ENCODE measurements at places on chromosomes 16 and 17. TPM values are rescaled to one million over a fixed set of nuclear protein-coding genes. Genes with fewer than 3 reads are reported as not detected.

GRCh38 chr16:72645538-72645937 is 402.4 kb downstream of the ZFHX3 start:
- H3K27me3 ChIP-seq: no peaks in the 10 kb centered on the region
- H3K4me3 ChIP-seq: no peak overlapping the region
- no peaks in the 10 kb centered on the region for H3K36me3 ChIP-seq
- DNase-seq: no peak

DNA sequence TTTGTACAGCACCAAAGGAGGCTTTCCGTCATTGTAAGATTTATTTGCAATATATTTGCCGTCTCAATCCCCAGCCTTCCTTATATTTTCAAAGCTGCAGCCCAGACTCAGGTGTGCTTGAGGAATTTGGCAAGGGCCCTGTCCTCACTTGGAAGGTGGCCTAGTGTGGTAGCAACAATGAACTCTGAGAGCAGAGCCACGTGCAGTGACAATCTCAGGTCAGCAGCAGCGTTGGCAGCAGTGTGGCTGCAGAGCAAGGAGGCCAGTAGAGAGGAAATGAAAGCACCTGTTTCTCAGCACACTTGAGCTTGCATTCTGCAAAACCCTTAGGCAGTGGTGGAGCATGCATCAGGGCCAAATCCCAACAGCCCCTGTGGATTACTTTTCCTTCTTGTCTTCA is 613.5 kb downstream of the RBFOX1 start:
- no peak overlapping the region for H3K4me3 ChIP-seq
- no peaks in the 10 kb centered on the region for H3K36me3 ChIP-seq
- H3K4me1 ChIP-seq: no peaks in the 10 kb centered on the region
- no peak for DNase-seq
- no peaks in the 10 kb centered on the region for H3K27me3 ChIP-seq
- H3K27ac ChIP-seq: no peak overlapping the region

GRCh38 chr16:67157892-67158635 is 1.6 kb downstream of the TRADD start:
- peaks cover 5% of the 10 kb centered on the region for H3K27me3 ChIP-seq
- peak overlapping the region; percentile 93 for H3K4me3 ChIP-seq
- peaks cover 61% of the 10 kb centered on the region for H3K4me1 ChIP-seq
- H3K27ac ChIP-seq: peak overlapping the region; percentile 95
- no peak for DNase-seq
- H3K36me3 ChIP-seq: peaks cover 14% of the 10 kb centered on the region

- peaks cover 26% of the 10 kb centered on the region for H3K27me3 ChIP-seq
- H3K4me1 ChIP-seq: peaks cover 17% of the 10 kb centered on the region
- H3K36me3 ChIP-seq: no peaks in the 10 kb centered on the region
- no peak for DNase-seq
These were observed 12.3 kb downstream of the MEIOB start for GRCh38 chr16:1859650-1860049.

DNA sequence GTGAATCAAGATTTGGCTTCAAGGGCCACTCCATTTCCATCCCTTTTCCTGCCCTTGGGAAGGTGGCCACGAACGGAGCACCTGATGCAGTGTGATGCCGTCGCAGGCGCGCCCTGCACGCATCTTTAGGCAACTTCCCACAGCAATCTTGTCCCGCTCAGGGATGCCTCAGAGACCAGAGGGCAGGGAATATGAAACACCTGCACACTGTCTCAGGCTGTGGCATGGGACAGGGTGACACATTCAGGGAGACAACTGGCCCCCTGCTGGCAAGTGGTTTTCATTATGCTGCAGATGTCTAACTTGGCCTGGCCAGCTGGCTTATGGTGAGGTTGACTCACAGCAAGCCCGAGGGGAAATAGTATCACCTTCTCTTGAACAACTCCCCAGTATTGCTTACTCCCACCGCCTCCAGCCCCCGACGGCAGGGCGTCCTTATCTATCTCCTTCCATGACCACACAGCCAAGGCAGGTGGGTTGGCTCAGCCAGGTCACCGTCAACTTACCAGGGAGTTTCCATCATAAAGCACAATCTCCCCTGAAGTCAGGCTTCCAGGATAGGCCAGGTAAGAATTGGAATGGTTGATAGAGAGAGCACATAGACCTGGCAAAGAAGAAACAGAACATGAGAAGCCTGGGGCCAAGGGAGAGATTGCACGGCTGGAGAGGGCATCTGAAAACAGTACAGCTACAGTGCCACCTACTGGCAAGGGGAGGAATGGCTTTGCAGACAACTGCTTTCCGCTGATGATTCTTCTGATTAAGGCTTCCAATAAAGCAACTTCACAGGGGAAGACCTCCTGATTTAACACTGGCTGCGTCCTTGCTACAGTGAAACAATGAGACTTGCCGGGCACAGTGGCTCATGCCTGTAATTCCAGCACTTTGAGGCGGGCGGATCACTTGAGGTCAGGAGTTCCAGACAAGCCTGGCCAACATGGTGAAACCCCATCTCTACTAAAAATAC is 21.1 kb downstream of the WIPI1 start:
- H3K27ac ChIP-seq: peak overlapping the region; percentile 79
- peaks cover 9% of the 10 kb centered on the region for H3K36me3 ChIP-seq
- no peaks in the 10 kb centered on the region for H3K27me3 ChIP-seq

GRCh38 chr16:67801883-67802282 is 4.5 kb downstream of the RANBP10 start:
- no peak overlapping the region for H3K4me3 ChIP-seq
- no peaks in the 10 kb centered on the region for H3K27me3 ChIP-seq
- H3K4me1 ChIP-seq: peaks cover 60% of the 10 kb centered on the region
- peaks cover 33% of the 10 kb centered on the region for H3K36me3 ChIP-seq

DNA sequence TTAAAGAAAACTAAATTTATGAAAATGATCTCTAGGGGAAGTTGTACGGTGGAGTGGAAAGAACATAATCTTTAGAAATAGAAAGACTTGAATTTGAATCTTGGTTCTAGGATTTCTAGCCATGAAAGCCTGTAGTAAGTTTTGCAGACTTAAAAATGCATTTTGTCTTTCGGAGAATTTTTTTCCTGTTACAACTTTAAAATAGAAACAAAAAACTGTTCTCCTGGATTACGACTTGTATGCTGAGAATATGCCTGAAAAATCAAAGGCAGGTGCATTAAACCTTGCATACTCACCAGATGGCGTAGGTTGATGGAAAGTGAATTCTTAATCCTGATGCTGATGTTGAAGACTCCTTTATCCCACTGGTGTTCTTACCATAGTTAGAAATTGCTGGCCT is 7.5 kb upstream of the MPHOSPH6 start:
- peaks cover 20% of the 10 kb centered on the region for H3K27me3 ChIP-seq
- H3K4me1 ChIP-seq: no peaks in the 10 kb centered on the region
- H3K27ac ChIP-seq: no peak overlapping the region
- no peak for DNase-seq
- H3K4me3 ChIP-seq: no peak overlapping the region
- no peaks in the 10 kb centered on the region for H3K36me3 ChIP-seq

GRCh38 chr16:64659866-64660265 is 462.0 kb downstream of the CDH11 start:
- H3K36me3 ChIP-seq: no peaks in the 10 kb centered on the region
- no peak for DNase-seq
- H3K4me1 ChIP-seq: no peaks in the 10 kb centered on the region
- H3K27me3 ChIP-seq: no peaks in the 10 kb centered on the region

- H3K4me1 ChIP-seq: no peaks in the 10 kb centered on the region
- no peak overlapping the region for H3K27ac ChIP-seq
- H3K4me3 ChIP-seq: no peak overlapping the region
- peaks cover 20% of the 10 kb centered on the region for H3K27me3 ChIP-seq
- no peaks in the 10 kb centered on the region for H3K36me3 ChIP-seq
These were observed 99.6 kb downstream of the SPACA3 start for GRCh38 chr17:33091271-33091670.

DNA sequence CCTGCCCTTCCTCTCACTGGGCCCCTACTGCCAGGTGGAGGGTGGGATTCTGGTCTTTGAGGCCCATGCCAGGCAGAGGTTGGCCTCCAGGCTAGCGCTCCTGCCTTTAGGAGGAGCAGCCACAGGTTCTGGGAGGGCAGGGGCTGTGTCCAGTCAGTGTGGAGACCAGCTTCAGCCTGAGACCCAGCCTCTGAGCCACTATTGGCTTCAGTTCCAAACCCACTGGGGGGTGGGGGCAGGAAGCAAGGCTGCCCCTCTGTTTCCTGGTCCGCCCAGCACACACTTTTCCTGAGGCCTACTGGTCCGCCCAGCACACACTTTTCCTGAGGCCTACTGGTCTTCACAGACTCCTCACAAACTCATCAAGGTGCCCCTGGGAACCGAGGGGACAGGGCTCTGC is 16.4 kb downstream of the SLC5A10 start:
- no peak for DNase-seq
- no peaks in the 10 kb centered on the region for H3K27me3 ChIP-seq
- H3K4me3 ChIP-seq: no peak overlapping the region
- no peak overlapping the region for H3K27ac ChIP-seq
- H3K4me1 ChIP-seq: peaks cover 3% of the 10 kb centered on the region
- H3K36me3 ChIP-seq: peaks cover 8% of the 10 kb centered on the region

DNA sequence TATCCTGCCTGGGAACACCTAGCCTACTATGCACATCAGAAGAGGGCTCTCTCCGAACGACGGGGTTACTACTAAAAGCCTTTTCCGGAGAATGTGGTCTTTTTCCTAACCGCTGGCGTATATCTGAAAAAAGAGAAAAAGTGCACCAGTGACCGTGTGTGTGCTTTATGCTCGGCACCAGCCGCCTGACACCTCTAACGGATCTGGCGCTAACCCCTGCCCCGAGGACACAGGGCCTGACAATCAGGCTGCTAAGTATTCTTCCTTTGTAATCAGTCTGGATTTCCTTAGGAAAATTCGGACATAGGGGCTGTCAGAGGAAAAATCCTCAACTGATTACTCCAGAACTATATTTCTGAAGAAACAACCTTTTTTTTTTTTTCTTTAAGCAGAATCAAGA is 13.4 kb upstream of the ITGAE start:
- no peak overlapping the region for H3K27ac ChIP-seq
- H3K4me3 ChIP-seq: no peak overlapping the region
- no peaks in the 10 kb centered on the region for H3K4me1 ChIP-seq
- no peak for DNase-seq
- H3K27me3 ChIP-seq: no peaks in the 10 kb centered on the region

DNA sequence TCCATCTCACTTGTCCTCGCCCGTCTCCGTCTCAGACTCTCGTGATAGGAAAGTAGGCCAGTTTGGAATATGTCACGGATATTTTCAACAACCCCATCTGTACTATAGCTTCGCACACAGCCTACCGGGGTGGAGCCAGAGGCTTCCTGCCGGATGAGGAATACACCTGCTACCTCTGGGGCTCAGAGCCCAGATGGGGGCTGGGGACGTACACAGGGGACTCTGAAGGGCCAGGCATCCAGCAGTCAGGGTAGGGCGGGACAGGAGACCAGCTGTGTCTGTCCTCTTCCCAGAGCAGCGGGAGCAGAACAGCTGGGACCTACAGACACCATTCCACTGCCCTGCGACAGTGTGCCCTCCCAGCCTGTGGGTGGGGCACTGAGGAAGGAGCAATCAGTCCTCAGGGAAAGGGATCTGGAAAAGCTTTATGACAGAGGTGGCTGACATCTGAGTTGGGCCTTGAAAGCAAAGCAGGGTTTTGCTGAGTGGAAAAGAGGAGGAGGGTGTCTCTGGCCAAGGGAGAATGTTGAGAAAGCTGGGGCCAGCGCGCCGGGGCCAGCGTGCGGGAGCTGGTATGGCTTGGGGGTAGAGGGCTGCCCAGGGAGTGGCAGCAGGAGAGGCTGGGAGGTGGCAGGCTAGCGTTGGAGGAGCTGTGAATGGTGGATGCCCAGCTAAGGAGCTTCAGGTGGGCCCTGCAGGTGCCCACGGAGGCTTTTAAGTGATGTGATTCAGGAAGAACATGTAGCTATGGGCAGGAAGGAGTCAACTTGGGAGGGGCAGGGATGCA is 11.5 kb upstream of the SRCIN1 start:
- no peaks in the 10 kb centered on the region for H3K4me1 ChIP-seq
- no peak for DNase-seq
- H3K36me3 ChIP-seq: no peaks in the 10 kb centered on the region
- peaks cover 29% of the 10 kb centered on the region for H3K27me3 ChIP-seq
- H3K27ac ChIP-seq: no peak overlapping the region

DNA sequence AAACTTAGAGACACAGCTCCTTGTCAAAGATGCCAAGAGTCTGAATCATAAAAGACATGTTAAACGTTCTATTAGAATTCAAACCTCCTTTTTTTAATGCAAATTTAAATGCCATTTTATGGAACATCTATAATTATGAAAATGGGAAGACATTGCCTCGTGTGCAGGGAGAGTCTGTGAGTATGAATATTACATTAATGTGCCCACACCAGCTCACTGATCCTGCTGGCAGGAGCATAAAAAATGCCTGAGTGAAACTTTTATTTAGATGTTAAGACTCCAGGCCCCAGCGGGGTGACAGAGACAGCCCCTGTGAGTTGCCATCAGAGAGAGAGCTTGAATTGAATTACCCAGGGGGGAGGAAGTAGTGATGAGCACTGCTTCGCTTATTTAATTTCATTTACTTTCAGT is 84.8 kb downstream of the SNX11 start:
- H3K27me3 ChIP-seq: no peaks in the 10 kb centered on the region

- no peak overlapping the region for H3K4me3 ChIP-seq
- peak; percentile 59 for DNase-seq
- peaks cover 9% of the 10 kb centered on the region for H3K4me1 ChIP-seq
- peaks cover 8% of the 10 kb centered on the region for H3K27me3 ChIP-seq
- no peak overlapping the region for H3K27ac ChIP-seq
These were observed 25.0 kb downstream of the TEX14 start for GRCh38 chr17:58666858-58667267.

DNA sequence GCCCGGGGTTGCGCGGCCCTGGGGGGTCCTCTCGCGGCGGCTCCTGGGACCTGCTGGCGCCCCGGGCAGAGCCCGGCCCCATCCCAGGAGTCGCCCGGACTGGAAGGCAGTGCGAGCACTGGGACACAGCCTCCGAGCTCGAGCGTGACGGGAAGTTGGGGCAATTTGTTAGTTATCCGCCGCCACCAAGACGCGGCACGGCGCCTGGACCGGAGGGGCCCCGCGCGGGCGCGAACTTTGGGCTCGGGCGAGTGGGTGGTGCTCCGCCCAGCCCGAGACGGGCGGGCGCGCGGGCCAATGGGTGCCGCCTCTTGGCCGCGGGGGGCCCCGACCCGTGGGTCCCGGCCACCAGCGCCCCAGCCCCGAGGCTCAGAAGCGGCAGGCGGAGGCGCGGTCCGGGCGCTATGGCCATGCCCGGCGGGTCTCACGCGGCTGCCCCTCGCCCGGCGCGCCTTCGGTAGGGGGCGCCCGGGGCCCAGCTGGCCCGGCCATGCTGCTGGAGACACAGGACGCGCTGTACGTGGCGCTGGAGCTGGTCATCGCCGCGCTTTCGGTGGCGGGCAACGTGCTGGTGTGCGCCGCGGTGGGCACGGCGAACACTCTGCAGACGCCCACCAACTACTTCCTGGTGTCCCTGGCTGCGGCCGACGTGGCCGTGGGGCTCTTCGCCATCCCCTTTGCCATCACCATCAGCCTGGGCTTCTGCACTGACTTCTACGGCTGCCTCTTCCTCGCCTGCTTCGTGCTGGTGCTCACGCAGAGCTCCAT is at the start of gene ADORA2B:
TSS of gene ADORA2B (plus strand) at position 372 of the 768 bp plus-strand sequence. CDS start at position 491, 119 bp downstream.
- DNase-seq: peak; percentile 53
- peak within 1 kb of the TSS; percentile 65 for H3K4me3 ChIP-seq
- H3K27ac ChIP-seq: no peak within 1 kb of the TSS

The DNAH9 gene
- total RNA-seq: not detected

The KRTAP17-1 gene
- total RNA-seq: not detected

The TMIGD1 gene
- total RNA-seq: not detected

The C16orf95 gene
- 15.0 TPM for total RNA-seq

The TERB1 gene
- total RNA-seq: not detected

The ITPRIPL2 gene
- 8.9 TPM for total RNA-seq

Data from activated CD4-positive, alpha-beta memory T cell treated with anti-CD3 and anti-CD28 coated beads for 36 hours (primary cell).